Left renal cortex interstitium (tissue), 4 donors: ENCODE measurements at places on chromosomes 4 and X. TPM values are rescaled to one million over a fixed set of nuclear protein-coding genes. Genes with fewer than 3 reads are reported as not detected.

- DNase-seq = no peak
These were observed 27.2 kb downstream of the MFAP3L start for GRCh38 chr4:169998981-169999380.

Gene NPY1R
- polyA plus RNA-seq = 20.6 TPM

DNA sequence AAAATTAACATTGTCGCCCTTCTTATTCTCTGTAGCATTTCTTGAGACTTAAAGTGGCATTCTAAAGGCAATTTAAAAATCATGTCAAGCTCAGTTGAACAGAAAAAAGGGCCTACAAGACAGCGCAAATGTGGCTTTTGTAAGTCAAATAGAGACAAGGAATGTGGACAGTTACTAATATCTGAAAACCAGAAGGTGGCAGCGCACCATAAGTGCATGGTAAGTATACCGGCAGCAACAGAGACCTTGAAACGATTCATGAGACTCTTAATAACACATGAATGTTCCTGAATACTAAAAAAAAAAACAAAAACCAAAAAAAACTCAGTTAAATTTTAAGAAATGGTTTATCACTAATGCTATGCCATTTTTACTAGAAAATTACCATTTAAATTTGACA, 82.4 kb upstream of the HPRT1 start:
- no peak for DNase-seq

DNA sequence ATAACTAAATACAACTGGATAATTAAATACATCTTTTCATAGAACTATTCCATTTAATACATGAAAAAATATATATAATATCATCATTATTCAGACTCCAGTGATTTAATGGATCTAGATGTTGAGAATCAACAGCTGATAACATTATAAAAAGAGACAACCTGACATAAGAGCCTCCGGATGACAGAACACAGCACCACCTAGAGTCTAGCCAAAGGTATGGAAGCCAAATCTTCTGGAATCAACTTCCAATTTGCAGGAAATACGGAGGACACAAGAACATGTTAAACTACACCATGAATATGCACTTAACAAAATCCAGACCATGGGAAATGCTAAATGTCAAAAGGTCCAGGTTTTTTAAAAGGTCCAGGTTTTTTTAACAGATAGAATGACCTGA, 55.0 kb downstream of the LRBA start:
- no peak for DNase-seq

Gene SPANXN3
- not detected for polyA plus RNA-seq

Gene MAML3
- 16.2 TPM for polyA plus RNA-seq

Gene HSFX3
- polyA plus RNA-seq = 0.13 TPM
